ENCODE measurements at places on chromosomes 4 and X.

GRCh38 chrX:31092476-31092875 is 20.6 kb upstream of the FTHL17 start:
- DNase-seq = peak; percentile 28

DNA sequence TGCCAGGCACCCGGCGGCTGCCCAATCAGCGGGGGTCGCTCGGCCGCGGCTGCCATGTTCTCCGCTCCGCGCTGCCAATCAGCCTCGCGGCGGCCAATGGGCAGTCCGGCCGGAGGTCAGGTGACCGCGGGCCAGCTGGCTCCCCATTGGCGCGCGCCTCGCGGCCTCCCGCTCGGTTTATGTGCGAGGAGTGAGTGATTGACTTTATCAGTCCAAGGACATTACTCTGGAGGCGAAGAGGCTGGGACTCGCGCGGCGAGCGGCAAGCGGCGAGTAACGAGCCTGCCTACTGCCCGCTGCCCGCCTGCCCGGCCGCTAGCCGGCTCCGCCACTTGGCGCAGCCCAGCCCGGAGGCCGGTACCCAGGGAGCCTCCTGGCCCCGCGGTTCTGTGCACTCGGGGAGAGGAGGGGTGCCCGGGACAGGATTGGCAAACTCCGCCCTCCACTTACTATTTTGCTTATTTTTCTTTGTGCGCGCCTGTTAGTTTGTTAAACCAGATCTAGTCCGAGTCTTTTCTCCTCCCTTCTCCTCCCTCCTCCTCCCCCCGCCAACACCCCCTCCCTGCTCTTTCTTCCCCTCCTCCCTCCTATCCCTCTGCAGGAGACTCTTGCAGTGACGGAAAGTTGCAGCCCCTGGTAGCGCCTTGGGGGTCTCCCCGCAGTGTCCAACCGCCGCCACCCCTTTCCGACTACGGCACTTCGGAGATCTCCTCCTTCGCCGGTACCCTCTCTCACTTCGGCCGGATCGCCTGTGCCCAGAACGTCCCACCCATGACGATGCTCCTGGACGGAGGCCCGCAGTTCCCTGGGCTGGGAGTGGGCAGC is at the start of gene ZIC3:
Gene ZIC3, plus strand, starts transcription at position 207 of the 825 bp plus-strand sequence. Its CDS starts 565 bp downstream, at position 772.
- peak; percentile 76 for DNase-seq

GRCh38 chrX:13281289-13281688 is 38.6 kb downstream of the ATXN3L start:
- DNase-seq = no peak

DNA sequence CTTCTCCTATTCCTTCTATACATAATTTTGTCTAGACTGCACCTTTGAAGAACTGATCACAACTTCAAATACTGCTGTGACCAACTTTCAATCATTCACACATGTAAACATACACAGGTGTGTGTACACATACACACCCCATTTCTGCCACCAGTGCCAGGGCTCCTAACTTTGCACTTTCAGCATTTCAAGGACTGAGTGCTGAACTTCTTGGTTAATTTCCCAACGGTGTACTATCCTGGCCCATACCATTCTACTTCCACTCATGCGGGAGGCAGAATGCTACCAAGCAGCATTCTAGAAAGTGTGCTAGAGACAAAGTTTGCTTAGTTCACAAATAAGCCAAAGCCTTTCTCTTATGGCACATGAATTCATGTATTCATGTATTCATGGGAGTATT is 51.2 kb downstream of the RPGR start:
- DNase-seq = no peak

DNA sequence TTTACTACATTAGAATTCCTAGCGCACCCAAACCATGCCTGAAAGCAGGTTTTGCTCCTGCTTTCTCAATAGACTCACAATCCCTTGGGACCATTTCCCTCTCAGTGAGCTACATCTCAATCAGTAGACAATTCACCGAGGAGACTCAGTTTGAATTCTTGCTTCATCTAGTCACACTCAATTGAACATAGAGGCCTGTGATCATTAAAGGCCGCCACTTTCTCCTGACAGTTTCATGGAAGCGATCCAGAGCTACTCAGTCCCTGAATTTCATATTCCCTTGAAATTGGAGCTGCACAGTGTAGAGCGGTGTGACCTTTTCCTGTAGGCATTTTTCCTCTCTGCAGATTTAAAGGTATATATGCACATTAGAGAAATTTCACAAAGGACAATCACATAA is 193.9 kb upstream of the SPOCK3 start:
- no peak for DNase-seq

DNA sequence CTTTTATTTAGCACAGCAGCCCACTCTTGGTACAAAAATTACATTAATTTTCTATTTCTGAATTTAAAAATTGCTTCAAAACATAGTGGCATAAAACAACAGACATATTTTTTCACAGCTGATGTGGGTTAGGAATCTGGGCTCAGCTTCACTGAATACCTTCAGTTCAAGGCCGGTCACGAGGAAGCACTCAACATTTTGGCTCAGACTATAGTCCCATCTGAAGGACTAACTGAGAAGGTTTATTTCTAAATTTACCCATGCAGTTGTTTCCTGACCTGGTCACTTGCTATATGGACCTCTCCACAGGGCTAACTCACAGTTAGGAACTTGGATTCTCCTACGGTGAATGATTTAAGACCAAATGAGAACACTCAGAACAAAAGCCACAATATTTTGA is 1230.2 kb upstream of the ADGRL3 start:
- no peak for DNase-seq

GRCh38 chr4:153916273-153916755 is 127.4 kb upstream of the SFRP2 start:
- no peak for DNase-seq

DNA sequence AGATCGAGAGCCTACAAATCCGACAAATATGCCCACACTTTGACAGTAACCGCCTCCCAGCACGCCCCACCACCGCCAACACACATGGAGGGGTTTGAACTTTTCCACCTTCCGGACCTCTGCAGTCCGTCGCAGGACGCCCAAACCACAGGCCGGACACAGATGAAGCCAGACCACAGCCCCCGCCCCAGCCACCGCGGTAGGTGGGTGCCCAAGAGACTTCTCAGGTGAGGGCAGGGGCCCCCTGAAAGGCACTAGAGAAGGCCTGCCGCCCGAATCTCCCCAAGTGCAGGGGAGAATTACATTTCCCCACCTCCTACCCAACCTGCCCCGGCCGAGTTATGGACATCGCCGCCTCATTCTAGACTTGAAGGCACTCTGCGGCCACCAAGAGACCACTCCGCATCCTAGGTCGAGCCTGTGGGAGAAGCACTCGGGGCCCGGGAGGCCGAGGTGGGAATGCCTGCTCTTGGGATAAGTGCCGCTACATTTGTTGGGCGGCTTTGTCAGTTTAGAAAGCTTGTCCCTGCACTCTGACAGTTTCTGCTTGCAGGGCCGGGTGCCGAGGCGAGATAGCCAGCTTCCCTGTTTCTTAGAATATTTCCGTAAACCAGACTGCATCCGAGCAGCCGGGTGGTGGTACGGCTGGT is 21.5 kb downstream of the HAND2 start:
- no peak for DNase-seq

DNA sequence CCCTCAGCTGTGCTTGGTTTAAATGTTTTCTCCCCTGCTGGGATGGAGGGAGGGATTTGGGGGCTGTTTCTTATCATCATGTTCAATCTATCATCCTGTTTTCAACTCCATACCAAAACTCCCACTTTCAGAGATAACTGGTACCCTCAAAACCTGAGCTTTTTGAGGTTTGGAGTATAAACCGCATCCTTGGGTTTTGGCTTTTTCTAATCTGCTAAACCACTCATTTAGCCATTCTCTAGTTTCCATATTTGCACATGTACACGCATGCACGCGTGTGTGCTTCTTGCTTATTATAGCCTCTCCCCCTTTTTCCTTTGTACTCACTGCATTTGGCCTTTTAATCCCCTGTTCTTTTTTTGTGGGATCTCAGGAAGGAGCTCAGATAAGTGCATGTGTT is 116.7 kb upstream of the TEX13D start:
- DNase-seq = no peak

- no peak for DNase-seq
Measured at GRCh38 chr4:15901007-15901406, 37.5 kb downstream of the FGFBP1 start.

DNA sequence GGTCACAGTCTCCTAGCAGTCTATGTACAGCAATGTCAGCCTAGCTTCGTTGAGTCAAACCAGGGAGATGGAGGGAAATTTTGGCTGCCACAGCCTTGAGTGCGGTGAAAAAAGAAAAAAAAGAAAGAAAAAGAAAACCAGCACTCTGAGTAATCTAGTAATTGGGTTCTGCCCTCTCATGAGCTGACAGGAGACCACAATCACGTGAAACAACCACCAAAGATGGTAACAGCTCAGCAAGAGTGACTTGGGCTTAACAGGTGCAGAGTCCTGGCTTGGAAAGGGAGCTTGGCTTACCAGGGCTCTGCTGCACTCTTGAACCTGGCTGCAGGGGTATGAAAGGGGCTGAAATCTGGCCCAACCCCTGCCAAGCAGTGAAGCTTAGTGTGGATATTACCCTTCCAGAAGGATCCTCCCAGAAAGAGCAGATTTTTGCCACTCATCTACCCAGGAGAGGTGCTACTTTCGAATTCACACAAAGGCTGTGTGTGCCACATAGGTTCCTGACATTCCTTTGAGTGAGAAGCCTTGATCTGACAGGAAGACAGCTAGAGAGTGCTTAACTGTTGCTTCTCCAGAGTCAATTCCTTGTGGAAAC is 350.3 kb downstream of the PTTG2 start:
- DNase-seq = no peak

DNA sequence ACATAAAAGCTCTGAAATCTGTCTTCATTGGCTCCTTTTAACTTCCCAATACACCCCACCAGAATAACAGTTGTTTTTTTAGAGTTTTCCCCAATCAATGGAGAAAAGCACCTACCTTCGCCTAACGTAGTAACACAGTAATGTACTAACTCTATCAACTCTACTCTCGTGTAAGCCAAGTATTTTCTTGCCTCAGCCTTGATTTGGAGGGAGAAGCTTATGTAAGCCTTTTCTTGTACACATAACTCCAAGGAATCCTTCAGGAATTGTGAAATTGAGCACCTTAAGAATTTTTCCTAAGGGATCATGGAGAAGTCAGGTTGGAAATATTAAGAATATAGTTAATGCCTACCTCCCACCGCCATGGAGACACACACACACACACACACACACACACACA is 181.2 kb downstream of the RAPGEF2 start:
- DNase-seq = no peak

DNA sequence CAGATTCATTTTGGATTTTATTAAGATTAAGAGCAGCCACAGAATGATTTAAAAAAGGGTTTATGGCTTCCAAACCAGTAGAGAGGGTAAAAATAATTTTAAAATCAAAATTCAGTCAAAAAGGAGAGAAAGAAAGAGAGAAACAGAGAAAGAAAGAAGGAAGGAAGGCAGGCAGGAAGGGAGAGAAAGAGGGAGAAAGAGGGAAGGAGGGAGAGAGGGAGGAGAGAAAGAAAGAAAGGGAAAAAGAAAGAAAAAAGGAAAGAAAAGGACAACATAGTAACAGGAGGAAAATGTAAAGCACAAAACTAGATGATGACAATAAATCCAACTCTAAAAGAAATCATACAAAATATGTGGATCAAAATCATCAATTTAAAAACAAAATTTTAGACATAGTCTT is 79.6 kb upstream of the FRG1 start:
- DNase-seq = no peak

DNA sequence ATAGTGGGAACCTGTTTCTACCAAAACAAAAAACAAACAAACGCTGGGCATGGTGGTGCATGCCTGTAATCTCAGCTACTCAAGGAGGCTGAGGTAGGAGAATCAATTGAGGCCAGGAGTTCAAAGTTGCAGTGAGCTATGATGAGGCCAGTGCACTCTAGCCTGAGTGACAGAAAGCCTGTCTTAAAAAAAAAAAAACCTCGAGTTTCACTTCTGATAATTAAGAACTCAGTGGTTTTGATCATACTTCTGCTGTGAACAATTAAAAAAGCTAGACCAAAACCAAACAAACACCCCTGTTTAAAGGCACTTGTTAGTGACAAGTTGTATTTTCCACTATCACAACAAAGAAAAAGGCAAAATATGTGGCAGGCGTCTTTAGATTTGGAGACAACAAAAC is 15.0 kb upstream of the UBE2D3 start:
- no peak for DNase-seq

DNA sequence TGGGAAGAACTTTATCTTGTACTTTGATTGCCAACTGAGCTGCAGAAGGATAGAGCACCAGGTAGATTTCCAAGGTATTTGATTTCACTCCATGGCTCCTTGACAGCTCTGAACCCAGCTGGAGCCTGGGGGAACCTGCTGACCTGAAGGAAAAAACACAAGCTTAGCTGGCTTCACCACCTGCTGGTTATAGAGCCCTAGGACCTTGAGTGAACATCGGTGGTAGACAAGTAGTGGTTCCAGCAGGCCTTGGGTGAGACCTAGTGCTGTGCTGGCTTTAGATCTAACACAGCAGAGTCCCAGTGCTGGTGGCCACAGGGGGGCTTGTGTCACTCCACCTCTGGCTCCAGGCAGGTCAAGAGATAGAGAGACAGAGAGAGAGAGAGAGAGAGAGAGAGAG is 1102.6 kb downstream of the ADGRL3 start:
- no peak for DNase-seq

DNA sequence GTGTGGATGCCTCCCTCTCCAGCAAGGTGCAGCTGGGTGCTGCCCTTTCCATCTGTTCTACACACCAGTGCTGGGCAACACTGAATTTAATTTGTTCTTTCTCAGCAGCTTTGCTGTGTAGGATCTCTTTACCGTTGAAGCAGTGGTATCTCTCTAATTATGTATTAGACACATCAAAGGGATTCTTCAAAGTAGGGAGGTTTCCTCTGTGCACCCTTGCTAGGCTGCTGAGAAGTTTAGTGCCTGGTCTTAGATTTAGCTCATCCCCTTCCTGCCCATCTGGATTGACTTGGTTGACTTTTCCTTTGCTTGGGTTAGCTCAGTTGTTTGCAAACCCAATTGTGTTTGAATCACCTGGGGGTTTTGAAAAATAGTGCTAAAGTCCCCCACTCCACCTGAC is 27.8 kb upstream of the LDB2 start:
- no peak for DNase-seq

- peak; percentile 48 for DNase-seq
Measured at GRCh38 chr4:109009909-109010308, 247.1 kb upstream of the ETNPPL start.

GRCh38 chr4:1183985-1184773 is 11.8 kb upstream of the SPON2 start:
- DNase-seq = no peak

DNA sequence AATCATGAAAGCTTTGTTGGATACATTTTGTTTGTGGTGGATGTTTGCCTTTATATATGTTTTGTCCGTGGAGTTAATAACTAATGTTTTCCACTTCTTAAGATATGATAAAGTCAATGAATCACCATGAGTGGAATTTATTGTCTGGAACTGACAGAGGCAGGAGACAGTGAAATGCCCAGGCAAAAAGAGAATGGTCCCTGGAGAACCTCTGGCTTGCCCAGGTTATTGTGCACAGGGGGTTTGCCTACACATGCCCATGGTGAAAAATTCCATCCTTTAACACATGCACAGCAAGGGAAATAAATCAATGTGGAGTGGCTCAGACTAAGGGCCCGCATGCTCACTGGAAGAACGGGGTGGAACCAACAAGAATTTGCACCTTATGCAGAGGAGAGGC is 964.3 kb upstream of the GRIA3 start:
- DNase-seq = no peak

Measured in right hindlimb (tissue), 1 donor.